Fibroblast of lung (primary cell): ENCODE measurements at places on chromosomes 1 and 21.
A peak's percentile ranks its signal among the peaks of the same experiment; 100 is the strongest.

DNA sequence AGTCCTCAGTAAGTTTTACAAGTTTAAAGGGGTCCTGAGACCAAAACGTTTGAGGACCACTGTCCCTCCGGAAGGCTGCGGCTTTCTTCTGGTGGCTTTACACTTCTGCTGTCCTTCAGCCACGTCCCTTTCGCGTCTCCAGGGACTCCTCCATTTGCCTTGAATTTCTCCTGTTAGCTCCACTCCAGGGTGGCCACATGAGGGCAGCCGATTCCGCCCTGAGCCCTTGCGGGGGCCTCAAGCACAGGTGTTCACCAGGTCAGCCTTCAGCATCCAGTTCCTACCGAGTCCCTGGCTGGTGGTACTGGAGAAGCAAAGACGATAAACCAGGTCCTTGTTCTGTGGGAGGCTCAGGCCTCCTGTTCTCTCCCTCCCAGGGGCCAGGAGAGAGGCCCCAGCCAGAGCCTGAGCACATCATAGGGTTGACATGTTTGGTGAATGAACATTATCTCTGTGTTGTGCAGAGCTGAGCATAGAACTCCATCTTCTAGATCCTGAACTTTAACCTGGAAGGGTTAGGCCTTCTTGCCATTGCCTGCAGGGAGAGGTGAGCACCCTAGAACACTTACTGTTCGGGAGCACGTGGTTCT is 27.4 kb upstream of the COQ8A start:
- no peaks in the 10 kb centered on the region for H3K4me1 ChIP-seq
- no peaks in the 10 kb centered on the region for H3K36me3 ChIP-seq
- H3K27ac ChIP-seq: no peak overlapping the region
- peak; percentile 22 for DNase-seq
- H3K27me3 ChIP-seq: no peaks in the 10 kb centered on the region

DNA sequence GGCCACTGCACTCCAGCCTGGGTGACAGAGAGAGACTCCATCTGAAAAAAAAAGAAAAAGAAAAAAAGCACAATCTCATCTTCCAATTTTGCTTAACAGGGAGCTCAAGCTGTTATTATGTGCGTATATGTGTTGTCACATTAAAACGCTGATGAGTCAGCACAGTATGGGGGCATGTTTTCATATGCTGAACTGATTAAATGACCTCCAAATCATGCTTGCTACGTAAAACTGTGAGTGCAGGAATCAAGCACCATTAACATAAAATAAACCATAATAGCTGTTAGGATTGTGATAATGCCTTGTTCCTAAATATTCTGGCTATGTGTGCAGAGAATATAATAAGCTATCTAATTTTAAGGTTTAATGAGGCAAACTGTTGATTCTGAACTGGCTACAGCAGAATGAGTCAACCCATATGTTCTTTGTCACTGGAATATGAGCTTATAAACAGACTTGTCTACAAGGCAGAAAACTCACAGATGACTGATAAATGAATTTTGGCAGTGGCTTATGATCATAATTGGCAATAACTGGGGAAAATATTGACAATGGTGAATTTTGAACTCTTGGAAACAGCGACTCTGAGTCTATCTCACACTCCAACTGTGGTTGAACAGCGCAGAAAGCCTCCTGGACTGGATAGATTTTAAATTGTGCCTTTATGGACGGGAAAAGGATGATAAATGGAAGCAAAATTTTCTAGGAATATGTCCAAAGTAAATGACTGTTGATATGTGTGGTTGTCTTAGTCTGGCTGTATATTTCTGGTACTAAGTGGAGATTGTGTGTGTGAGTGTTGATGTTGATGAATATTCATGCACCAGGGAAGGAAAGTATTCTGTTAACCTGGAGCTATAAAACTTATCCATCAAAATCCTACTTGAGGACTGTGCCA is 75.5 kb downstream of the VCAM1 start:
- H3K4me3 ChIP-seq: peak overlapping the region; percentile 18
- peak; percentile 77 for DNase-seq
- H3K4me1 ChIP-seq: no peaks in the 10 kb centered on the region
- no peaks in the 10 kb centered on the region for H3K36me3 ChIP-seq

GRCh38 chr1:53686091-53686964 is 52.6 kb downstream of the GLIS1 start:
- H3K4me3 ChIP-seq: no peak overlapping the region
- no peaks in the 10 kb centered on the region for H3K4me1 ChIP-seq
- H3K36me3 ChIP-seq: no peaks in the 10 kb centered on the region
- H3K27ac ChIP-seq: no peak overlapping the region

DNA sequence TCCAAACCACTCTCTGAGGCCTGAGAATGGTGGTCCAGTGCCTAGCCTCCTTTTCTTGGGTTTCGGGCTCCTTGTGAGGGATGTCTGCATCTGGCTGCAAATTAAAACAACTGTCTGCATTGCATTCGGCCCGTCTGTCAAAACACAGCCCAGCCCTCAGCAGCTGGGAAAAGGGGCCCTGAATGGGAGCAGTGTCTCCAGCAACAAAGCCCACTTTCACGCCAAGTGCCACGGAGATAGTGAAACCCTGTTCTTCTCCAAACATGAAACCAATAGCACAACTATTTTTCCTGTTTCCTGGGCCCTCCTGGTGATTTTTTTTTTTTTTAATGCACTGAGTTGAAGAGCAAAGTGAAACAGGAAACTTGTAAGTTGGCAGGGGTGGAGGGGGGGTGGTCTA is 138.4 kb downstream of the PLXNA2 start:
- DNase-seq: no peak
- no peaks in the 10 kb centered on the region for H3K4me1 ChIP-seq

DNA sequence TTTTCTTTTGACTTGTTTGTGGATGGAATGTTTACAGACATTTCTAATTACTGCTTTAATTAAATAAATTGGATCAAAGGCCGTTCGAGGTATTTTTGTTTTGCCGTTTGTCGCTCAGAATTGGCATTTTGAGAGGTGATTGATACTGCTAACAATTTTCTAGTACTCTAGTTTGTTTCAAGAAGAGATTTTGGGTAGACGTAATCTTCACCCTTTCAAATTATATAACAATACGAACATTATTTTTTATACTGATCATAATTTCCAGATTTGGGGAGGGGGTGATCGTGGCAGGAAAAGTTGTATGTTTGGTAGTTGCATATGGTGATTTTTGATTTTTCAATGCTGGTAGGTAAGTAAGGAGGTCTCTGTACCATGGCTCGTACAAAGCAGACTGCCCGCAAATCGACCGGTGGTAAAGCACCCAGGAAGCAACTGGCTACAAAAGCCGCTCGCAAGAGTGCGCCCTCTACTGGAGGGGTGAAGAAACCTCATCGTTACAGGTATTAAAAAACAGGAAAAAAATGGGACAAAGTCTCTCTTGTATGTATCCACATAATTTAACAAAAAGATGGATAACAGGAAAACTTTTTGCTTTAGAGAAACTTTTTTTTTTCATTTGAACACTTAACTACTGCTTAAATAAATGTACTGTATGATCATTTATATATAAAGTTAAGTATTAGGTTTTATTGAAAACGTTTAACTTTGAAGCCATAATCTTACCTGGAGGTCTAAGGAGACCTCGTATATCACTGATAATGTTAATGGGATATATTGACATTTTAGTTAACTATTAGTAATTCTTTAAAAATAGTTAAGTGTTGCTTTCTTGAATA is 1.7 kb downstream of the H3-3A start:
- no peaks in the 10 kb centered on the region for H3K4me1 ChIP-seq
- peaks cover 3% of the 10 kb centered on the region for H3K36me3 ChIP-seq
- H3K27me3 ChIP-seq: no peaks in the 10 kb centered on the region

- no peaks in the 10 kb centered on the region for H3K36me3 ChIP-seq
- H3K4me3 ChIP-seq: no peak overlapping the region
- DNase-seq: no peak
- no peaks in the 10 kb centered on the region for H3K27me3 ChIP-seq
- no peaks in the 10 kb centered on the region for H3K4me1 ChIP-seq
These were observed 174.6 kb downstream of the USH2A start for GRCh38 chr1:216248628-216249027.

GRCh38 chr1:212430416-212430815 is 2.3 kb upstream of the NENF start:
- no peaks in the 10 kb centered on the region for H3K27me3 ChIP-seq
- DNase-seq: peak; percentile 37
- H3K27ac ChIP-seq: no peak overlapping the region
- no peaks in the 10 kb centered on the region for H3K4me1 ChIP-seq
- no peak overlapping the region for H3K4me3 ChIP-seq

DNA sequence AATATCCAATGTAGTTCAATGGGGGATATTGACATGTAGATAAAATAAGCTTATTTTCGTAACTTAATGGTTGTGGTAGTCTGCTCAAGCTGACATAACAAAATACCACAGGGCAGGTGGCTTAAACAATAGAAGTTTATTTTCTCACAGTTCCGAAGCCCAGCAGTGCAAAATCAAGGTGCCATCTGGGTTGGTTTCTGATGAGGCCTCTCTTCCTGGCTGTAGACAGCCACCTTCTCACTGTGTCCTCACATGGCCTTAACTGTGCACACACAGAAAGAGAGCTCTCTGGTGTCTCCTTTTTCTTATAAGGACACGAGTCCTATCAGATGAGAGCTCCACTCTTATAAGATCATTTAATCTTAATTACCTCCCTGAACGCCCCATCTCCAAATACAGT is 64.8 kb upstream of the IPO9 start:
- H3K4me3 ChIP-seq: no peak overlapping the region
- no peaks in the 10 kb centered on the region for H3K36me3 ChIP-seq
- H3K27me3 ChIP-seq: no peaks in the 10 kb centered on the region
- no peak overlapping the region for H3K27ac ChIP-seq
- no peak for DNase-seq
- H3K4me1 ChIP-seq: peaks cover 39% of the 10 kb centered on the region

GRCh38 chr1:27789540-27790041 is 16.6 kb downstream of the STX12 start:
- H3K27me3 ChIP-seq: no peaks in the 10 kb centered on the region
- H3K36me3 ChIP-seq: peaks cover 1% of the 10 kb centered on the region
- H3K27ac ChIP-seq: no peak overlapping the region
- H3K4me3 ChIP-seq: no peak overlapping the region

DNA sequence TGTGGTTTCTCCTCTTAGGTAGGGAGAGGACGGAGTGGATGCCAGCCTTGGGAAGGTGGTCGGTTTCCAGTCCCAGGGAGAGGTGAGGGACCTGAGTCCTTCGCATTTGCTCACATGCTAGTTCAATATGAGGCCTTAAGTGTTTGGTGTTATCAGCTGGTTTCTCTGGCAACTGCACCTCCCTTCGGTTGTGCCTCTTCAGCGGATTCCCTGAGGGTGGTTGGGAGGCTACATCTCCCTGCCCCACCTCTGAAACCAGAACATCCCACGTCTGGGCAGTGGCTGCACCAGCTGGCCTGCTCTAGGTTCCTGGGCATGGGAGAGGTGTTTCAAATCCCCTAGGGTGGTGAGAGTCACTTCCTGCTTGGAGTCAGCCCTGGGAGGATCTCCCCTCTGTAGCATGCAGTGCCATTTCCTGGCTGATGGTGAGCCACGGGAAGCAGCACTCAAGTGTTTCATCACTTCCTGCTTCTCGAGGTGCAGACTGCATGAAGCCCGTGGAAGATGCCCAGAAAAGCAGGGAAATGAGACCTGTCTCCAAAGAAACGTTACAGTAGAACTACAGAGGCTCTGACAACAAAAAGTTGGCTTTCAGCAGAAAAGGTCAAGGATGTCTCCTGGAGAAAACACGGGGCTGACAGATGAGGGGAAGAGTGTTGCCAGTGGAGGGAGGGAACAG is 4.5 kb downstream of the TMEM125 start:
- peaks cover 7% of the 10 kb centered on the region for H3K27me3 ChIP-seq
- H3K36me3 ChIP-seq: no peaks in the 10 kb centered on the region
- no peaks in the 10 kb centered on the region for H3K4me1 ChIP-seq
- no peak overlapping the region for H3K27ac ChIP-seq
- DNase-seq: peak; percentile 12

DNA sequence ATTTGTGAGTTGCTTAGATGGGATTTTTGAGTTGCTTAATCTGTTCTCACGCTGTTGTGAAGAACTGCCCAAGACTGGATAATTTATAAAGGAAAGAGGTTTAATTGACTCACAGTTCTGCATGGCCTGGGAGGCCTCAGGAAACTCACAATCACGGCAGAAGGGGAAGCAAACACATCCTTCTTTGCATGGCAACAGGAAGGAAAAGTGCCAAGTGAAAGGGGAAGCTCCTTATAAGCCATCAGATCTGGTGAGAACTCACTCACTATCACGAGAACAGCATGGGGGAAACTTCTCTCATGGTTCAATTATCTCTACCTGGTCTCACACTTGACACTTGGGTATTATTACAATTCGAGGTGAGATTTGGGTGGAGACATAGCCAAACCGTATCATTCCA is 10.3 kb downstream of the CLIC6 start:
- no peak overlapping the region for H3K4me3 ChIP-seq
- no peak overlapping the region for H3K27ac ChIP-seq
- no peaks in the 10 kb centered on the region for H3K4me1 ChIP-seq
- H3K27me3 ChIP-seq: no peaks in the 10 kb centered on the region
- no peak for DNase-seq

GRCh38 chr21:42062236-42063022 is 8.7 kb upstream of the UMODL1 start:
- H3K36me3 ChIP-seq: no peaks in the 10 kb centered on the region
- no peak for DNase-seq
- H3K4me3 ChIP-seq: no peak overlapping the region
- peaks cover 32% of the 10 kb centered on the region for H3K27me3 ChIP-seq
- peaks cover 4% of the 10 kb centered on the region for H3K4me1 ChIP-seq

- no peaks in the 10 kb centered on the region for H3K27me3 ChIP-seq
- no peak overlapping the region for H3K27ac ChIP-seq
- DNase-seq: no peak
- H3K4me3 ChIP-seq: no peak overlapping the region
These were observed 18.9 kb downstream of the VANGL2 start for GRCh38 chr1:160419150-160419837.

DNA sequence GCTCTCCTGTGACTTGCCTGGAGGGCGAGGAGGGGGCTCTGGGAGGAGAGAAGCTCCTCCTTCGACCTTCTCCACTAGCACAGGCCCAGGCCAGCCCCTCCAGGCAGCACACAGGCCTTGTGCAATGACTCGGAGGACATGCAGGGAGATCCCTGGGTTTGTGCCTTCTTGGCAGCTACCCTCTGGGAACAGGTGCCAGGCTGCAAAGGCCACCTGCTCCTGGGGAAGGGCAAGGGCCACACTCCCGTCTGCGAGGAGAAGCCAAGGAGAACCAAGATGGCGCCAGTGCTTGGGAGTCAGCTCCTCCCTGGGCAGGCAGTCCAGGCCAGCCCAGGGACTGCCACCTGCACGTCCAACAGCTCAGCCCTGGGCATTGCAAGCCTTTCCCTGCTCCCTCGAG is 15.3 kb downstream of the CASZ1 start:
- no peaks in the 10 kb centered on the region for H3K36me3 ChIP-seq
- H3K27me3 ChIP-seq: no peaks in the 10 kb centered on the region
- DNase-seq: no peak

- no peaks in the 10 kb centered on the region for H3K36me3 ChIP-seq
- DNase-seq: no peak
- H3K4me3 ChIP-seq: no peak overlapping the region
- H3K27me3 ChIP-seq: no peaks in the 10 kb centered on the region
- H3K27ac ChIP-seq: peak overlapping the region; percentile 92
- H3K4me1 ChIP-seq: peaks cover 17% of the 10 kb centered on the region
These were observed 56.5 kb upstream of the PSEN2 start for GRCh38 chr1:226813671-226814591.
